ENCODE measurements at places on chromosomes 2 and 18.

- DNase-seq = no peak
Measured at GRCh38 chr2:51553476-51553875, 521.5 kb upstream of the NRXN1 start.

- DNase-seq = no peak
Measured at GRCh38 chr18:14922031-14922430, 174.1 kb downstream of the ANKRD30B start.

DNA sequence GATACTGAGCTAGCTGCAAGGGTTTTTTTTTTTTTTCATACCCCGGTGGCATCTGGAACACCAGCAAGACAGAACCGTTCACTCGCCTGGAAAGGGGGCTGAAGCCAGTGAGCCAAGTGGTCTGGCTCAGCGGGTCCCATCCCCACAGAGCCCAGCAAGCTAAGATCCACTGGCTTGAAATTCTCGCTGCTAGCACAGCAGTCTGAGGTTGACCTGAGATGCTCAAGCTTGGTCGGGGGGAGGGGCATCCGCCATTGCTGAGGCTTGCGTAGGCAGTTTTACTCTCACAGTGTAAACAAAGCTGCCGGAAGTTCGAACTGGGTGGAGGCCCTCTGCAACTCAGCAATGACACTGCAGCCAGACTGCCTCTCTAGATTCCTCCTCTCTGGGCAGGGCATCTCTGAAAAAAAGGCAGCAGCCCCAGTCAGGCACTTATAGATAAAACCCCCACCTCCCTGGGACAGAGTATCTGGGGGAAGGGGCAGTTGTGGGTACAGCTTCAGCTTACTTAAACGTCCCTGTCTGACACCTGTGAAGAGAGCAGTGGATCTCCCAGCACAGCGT, 5.1 kb upstream of the MIB1 start:
- no peak for DNase-seq

GRCh38 chr2:176508984-176509740, 239.9 kb downstream of the MTX2 start:
- no peak for DNase-seq

DNA sequence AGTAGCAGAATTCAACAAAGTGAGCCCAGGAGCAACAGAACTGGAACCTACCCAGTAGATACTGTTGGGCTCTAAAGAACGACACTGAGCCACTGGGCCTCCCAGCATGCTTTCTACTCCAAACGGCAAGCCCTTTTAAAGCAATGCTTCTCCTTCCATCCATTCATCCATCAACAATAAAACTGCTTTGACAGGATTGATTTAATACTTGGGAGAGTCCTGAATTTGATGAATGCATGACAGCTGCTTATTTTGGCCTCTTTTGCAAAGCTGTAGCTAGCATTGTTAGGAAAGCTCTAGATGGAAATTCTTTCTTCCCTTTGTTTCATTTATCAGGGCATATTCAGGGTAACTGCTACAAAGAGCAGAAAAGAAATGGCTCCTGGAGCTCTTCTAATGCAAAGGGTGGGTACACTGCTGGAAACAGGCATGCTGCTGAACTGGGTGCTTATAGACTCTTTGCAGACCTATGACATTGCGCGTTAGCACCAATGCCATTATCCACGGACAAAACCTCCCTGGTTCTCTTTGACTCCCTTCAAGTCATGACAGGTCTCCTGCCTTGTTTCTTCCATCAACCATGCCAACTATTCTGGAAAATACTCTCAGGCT, 138.4 kb upstream of the HNRNPA3 start:
- no peak for DNase-seq

- no peak for DNase-seq
Measured at GRCh38 chr2:183892315-183892941, 705.9 kb upstream of the ZNF804A start.

DNA sequence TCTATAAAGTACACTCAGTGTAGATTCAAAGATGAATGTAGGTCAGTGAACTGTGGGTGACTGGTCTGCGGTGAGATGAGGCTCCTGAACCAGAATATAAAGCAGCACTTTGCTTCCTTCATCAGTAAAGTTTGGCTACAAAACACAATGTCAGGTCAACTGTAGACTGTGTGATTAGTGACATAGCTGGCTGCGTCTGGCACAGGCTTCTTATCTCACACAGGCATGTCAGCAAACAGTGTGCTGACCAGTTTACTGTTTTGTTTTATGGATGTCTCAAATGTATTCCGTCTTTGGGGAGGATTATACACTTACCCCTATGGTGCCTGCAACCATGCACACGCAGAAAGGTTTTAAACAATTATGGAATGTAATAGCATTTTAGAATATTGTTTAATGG, 87.1 kb downstream of the ZNF236 start:
- DNase-seq = no peak

GRCh38 chr2:170747921-170748320, 22.3 kb upstream of the ERICH2 start:
- no peak for DNase-seq

DNA sequence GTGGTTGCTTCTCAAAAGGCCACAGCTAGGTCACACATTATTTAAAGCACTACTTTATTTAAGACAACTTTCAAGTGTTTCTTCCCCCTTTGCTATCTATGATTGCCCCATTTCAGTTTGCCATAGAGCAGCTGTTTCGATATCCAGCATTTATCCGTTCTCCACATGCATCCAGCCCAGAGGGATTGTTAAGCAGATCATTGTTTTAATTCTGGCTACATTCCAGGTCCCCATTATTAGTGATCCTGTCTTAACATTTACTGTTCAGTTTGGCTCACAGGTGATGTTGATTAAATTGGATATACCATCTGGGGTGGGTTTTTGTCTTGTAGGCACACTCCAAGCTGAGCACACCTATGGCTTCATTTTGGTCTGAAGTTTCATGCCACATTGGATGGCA, 638.7 kb downstream of the ZEB2 start:
- no peak for DNase-seq

DNA sequence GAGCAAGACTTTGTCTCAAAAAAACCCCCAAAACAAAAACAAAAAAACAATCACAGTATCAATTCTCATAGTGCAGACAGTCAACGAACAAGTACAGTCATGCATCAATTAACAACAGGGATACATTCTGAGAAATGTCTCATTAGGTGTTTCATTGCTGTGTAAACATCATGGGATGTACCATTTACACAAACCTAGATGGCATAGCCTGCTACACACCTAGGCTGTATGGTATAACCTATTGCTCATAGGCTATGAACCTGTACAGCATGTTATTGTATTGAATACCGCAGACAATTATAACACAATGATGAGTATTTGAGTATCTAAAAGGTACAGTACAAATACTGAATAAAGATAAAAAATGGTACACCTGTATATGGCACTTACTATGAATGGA, 67.8 kb upstream of the LMAN1 start:
- DNase-seq = no peak

GRCh38 chr2:64056021-64056420, 36.8 kb upstream of the VPS54 start:
- DNase-seq = no peak

DNA sequence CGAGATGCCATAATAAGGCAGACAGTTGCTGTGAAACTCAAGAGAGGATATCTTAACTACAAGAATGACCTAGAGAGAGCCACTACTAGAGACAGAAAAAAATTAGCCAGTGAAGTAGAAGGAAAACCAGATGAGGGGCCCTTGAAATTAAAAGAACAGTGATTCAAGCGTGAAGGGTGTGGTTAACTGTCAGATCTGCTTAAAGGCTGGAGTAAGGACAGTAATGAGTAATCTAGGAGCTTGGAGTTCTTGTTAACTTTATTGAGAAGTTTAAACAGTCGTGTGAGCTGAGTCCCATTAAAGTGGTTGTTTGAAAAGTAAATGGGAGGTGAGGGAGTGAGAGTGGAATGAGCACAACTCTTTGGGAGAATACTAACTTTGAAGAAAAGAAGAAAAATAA, 21.3 kb downstream of the PIGN start:
- no peak for DNase-seq

- DNase-seq = no peak
Measured at GRCh38 chr2:37588316-37588777, 83.1 kb downstream of the CDC42EP3 start.

GRCh38 chr2:241974851-241975592, 105.5 kb downstream of the RTP5 start:
- DNase-seq = no peak

DNA sequence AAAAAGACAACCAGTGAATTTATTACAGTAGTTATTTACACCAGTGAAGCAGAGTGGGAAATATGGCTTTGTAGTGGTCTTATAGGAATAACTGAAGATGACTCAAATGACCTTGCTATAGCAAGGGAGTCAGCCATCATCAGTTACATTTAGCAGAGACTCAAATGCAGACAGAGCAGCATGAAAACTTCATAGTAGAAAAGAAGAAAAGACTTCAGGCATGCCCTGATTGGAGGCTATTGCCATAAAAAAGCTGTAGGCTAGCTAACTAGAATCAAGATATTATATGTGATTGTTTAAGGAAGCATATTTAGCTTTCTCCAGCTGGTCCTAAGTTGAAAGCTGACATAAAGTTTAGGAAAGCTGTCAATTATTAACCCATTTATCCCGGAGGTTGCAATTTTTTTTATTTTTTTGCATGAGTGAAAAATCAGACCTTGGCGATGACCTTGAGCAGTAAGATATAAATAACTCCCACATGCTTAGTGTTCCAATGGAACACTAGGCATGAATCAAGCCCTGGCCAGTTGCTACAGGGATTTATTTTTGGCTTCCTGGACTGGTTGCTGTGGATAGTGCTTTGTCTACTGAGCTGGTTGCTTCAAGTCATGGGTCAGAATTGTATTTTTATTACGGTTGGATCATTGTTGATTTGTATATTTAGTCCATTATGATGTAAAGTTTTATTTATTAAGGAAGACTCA, 675.6 kb upstream of the VRK2 start:
- DNase-seq = no peak

DNA sequence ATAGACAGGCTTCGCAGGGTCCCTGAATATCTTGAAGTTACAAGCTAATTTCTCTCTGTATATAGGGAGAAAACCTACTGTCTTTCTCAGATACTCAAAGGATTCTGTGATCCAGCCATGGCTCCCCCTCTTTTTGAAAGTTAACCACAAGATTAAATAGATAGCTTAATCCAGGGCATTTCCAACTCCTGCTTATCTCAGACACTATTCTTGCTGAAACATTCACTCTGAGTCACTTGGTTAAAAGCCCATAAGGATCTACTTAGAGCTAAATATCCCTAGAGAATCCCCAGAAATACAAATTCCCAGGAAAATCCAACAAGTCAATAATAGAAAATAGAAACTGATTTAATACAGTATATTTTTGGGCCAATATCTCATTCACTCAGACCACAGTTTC, 179.1 kb upstream of the LYPD1 start:
- no peak for DNase-seq

DNA sequence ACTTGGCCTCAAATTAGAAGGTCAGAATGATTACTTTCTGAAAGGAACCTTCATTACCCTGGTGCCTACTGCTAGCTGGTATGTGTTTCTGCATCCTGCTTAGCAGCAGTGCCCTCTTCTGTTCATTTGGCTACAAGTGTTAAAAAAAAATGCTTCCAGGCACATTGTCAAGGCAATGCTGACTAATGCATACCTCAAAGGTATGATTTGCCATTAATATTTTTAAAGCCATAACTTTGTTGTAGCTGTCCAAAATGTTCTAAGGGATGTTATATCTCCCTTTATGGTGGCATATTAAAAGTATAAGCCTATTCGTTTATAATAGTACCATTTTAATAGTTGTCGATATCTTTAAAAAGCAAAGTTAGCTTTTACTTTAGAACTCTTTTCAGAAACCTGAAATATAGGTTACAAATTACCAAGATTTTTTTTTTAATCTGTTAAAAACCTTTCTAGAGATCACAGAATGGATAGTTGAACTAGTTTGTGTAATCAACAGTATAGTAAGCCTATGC, 52.0 kb upstream of the FAM171B start:
- DNase-seq = peak; percentile 65

DNA sequence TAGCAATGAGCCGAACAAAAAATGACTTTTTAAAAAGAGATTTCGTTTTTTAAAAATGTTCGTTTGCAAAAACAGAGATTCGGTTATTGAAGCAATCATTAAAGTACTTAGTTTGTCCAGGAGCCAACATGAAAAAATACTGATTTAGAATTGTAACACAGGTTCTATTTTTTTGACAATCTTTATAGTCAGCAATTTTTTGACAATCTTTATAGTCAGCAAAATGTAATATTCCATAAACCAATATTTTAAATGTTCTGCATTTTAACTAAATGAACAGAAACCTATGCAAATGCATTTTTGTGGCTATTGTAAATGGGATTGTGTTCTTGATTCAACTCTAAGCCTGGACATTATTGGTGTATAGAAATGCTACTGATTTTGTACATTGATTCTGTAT, 161.8 kb downstream of the DSEL start:
- DNase-seq = no peak

DNA sequence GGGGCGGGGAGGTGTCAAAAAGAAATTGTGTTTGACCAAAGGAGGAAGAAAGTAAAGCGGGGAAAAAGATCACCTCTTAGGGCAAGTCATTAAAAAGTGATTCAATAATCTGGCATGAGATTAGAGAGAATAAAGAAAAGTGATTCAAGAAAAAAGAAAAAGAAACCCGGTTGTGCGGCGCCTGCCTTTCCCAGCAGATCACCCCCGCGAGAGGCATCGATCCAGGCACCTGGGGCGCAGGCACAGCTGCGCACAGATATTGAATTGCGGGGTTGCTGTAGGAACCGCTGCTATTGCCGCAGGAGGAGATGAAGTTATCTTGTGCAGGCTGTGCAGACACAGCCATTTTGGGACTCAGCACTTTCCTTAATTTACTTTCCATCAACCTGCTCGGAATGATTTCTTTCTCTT, 71.2 kb downstream of the PLB1 start:
- DNase-seq = no peak

- DNase-seq = no peak
Measured at GRCh38 chr18:9627642-9628041, 13.3 kb upstream of the PPP4R1 start.

GRCh38 chr2:54520687-54521086, 64.6 kb downstream of the SPTBN1 start:
- no peak for DNase-seq

- DNase-seq = no peak
Measured at GRCh38 chr2:73704285-73704684, 32.9 kb downstream of the TPRKB start.

DNA sequence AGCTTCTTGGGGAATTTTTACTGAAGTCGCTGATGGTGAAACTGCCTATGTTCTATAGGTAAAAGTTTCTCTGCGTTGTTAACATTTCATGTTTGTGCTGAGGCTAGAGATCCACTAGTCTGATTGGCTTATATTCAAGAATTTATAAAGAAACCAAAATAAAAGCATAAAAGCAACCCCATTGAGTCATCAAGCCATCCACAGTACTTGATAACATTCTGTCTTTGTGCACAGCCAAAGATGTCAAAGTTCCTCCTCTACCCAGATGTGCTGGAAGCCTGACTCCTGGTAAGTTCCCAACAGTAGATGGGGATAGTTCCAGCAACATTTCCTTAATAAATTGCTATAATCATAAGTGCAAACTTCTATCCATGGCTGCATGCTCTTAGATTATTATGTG, 107.8 kb downstream of the TANC1 start:
- DNase-seq = no peak

- DNase-seq = no peak
Measured at GRCh38 chr18:22332590-22332989, 85.1 kb downstream of the CTAGE1 start.
